NCI-H2171 treated with DMSO at 0.1 percent for 48 hours (cell line): ENCODE measurements at places on chromosomes 11 and 22.

DNA sequence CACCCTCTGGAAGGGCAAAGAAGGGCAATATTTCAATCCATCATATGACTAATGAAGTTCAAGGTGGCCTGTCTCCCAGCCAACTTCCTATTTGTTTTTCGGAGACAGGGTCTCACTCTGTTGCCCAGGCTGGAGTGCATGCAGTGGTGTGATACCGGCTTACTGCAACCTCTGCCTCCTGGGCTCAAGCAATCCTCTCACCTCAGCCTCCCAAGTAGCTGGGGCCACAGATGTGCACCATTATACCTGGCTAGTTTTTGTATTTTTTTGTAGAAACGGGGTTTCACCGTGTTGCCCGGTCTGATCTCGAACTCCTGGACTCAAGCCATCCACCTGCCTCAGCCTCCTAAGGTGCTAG lies 13.4 kb downstream of the ABTB2 start:
- DNase-seq = no peak

DNA sequence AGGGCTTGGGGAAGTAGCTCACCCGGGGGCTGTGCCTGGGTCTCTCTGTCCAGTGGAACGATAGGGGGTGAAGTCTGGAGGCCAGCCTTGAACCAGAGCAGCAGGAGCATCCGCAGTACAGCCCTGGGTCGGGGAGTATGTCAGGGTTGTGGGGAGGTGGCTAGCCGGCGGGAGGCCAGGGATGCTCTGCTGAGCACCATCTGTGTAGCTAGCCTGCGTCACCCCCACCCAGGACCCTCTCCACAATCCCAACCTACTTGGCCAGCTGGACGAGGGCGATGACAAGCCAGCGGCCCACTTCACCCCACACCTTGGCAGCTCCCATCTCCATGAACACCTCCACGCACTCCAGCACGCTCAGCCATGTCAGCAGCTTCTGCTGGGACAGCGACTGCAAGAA lies 2.2 kb downstream of the PEX16 start:
- DNase-seq = no peak

DNA sequence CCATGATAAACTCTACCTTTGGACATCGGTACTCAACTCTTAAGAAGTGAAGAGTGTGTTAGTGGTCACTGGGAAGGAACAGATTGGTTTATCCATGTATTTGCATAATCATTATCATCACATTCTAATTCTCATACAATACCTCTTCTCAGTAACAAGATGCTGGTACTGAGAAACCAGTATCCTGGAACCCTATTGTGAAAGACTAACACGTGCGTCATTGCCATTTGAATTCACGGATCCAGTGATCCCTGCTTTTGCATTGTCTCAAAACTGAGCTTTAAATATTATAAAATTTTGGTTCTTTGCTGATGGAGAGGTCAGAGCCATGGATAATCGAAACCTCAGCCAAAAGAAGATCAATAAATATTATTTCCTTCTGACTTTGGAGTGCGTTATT lies 35.2 kb downstream of the KIRREL3 start:
- no peak for DNase-seq

- no peak for DNase-seq
Measured at GRCh38 chr11:96303064-96303463, 39.9 kb downstream of the MAML2 start.

- no peak for DNase-seq
Measured at GRCh38 chr11:102589047-102589459, 36.1 kb downstream of the MMP20 start.

DNA sequence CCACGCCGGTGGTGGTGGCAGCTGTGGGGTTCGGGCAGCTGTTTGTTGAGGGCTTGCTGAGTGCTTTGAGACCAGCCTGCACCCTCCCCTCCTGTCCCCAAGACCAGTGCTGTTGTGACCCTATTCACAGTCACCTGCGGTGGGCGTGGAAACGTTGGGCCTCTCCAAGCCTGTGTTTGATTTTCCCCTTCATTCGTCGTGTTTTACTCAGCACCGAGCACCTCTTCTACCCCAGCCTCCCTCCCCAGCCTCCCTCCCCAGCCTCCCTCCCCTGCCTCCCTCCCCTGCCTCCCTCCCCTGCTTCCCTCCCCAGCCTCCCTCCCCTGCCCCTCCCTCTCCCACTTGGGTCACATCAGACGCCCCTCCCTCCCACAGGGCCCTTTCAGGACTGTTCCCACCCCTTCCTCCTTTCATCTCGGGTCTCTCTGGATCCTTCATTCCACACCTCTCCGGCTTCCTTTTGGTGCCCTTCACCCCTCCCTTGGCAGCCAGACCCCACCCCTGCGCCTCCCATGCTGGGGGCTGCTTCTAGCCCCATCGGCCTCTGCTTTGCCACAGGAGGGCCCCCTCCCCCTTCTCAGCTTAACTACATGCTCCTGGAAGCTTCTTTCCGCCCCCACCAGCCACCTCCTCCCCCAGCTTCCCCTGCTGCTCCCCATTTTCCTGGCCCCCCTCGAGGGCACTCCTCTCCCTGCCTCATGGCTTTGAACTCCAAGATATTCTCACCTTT lies 14.8 kb downstream of the FRMD8 start:
- no peak for DNase-seq

- DNase-seq = no peak
Measured at GRCh38 chr11:17876827-17877226, 136.0 kb downstream of the SERGEF start.

GRCh38 chr11:95985174-95985808 lies 61.4 kb upstream of the MTMR2 start:
- no peak for DNase-seq

GRCh38 chr11:68340784-68341556 lies 28.6 kb downstream of the LRP5 start:
- DNase-seq = no peak

DNA sequence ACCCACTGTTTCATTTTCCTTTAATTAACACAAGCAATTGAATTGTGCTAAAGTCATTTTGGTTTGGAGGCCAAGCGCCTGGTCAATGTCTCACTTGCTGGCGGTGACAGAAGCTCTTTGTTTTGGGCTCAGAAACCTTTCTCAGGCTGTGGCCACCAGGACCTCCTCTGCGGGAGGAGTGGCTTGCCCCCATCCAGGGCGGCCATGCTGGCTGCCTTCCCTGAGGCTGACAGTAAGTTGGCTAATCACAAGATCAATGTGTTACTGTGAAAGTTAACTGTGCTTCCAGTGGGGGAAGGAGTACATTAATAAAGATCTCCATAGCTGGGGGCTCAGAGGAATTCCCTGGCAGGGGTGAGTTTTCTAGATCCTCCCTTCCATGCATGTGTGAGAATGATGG lies 1074.5 kb downstream of the NTM start:
- DNase-seq = no peak

- no peak for DNase-seq
Measured at GRCh38 chr11:15471895-15472799, 357.4 kb downstream of the INSC start.

GRCh38 chr11:12090761-12091258 lies 19.6 kb upstream of the MICAL2 start:
- no peak for DNase-seq

DNA sequence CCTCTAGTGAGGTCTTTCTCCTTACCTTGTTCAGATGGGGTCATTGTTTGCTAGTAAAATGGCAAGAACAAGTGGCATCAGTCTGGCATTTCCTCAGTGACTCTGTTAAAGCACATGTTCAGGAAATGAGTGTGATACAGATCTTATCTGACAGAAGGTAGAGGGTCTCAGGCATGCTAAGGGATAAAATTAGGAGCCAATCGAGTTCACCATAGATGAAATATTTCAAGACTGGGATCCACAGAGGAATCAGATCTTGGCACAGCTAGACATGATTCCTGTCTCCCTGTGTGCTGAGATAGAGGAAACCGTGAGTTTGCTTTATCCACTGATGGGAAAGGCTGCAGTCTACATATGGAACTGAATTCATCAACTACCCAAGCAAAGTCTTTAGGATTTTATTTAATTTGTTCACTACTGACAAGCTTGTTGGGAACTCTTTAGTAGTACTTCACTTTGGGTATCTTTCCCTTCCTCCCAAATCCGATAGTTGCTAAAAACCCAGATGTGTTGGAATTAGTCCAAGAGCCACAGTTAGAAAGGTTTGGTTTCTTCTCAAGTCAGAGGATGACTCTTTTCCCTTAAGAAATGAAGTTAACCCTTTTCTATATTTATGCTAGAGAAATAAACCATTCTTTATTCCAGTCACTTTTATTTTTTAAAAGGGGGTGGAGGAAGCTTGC lies 18.4 kb downstream of the FAM118B start:
- no peak for DNase-seq

DNA sequence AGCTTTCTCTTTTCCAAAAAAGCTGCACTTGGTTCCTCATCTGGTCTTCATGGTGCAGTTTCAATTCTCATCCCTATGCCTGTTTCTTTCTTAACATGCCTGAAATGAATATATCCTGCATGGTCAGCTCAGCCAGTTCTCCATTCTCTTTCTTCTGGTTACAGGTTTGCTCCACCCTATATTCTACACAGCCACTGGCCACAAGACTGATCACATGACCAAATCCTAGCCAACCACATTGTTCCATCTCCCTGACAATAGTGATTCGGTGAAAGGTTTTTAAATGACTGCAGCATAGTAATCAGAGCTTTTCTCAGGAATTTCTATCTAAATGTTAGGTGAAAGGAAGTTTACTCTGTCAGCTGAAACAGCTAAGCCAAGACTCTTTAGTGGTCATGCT lies 891.4 kb downstream of the METTL15 start:
- DNase-seq = no peak

GRCh38 chr22:31238057-31238456 lies 26.0 kb downstream of the LIMK2 start:
- no peak for DNase-seq

GRCh38 chr22:36294293-36294620 lies 41.3 kb downstream of the APOL1 start:
- DNase-seq = no peak

GRCh38 chr11:9396310-9396709 lies 11.9 kb downstream of the IPO7 start:
- no peak for DNase-seq

GRCh38 chr11:122646549-122647340 lies 8.8 kb upstream of the UBASH3B start:
- DNase-seq = no peak

GRCh38 chr22:37244114-37244921 lies at the start of gene RAC2:
Gene RAC2, minus strand, starts transcription at chr22:37244269. Its CDS starts 121 bp downstream, at chr22:37244148.
- peak; percentile 53 for DNase-seq

DNA sequence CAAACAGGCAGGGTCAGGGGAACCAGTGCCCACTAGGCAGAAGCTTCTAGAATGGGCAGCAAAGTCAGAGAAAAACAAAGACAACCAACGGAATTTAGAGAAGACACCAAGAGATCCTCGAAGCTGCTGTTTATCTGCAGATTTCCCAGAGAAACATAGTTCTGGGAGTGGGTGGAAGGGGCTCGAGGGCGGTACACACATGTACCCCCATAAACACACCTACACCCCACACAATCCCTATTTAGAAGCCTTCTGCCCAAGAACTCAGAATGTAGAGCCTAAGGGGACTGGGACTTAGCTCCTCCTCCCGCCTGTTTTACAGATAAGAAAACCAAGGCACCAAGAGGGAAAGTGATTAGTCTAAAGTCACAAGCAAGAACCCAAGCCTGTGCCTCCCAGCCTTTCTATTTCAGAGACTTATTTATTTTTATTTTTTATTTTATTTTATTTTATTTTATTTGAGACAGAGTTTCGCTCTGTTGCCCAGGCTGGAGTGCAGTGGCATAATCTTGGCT lies 6.4 kb downstream of the NPTXR start:
- no peak for DNase-seq

DNA sequence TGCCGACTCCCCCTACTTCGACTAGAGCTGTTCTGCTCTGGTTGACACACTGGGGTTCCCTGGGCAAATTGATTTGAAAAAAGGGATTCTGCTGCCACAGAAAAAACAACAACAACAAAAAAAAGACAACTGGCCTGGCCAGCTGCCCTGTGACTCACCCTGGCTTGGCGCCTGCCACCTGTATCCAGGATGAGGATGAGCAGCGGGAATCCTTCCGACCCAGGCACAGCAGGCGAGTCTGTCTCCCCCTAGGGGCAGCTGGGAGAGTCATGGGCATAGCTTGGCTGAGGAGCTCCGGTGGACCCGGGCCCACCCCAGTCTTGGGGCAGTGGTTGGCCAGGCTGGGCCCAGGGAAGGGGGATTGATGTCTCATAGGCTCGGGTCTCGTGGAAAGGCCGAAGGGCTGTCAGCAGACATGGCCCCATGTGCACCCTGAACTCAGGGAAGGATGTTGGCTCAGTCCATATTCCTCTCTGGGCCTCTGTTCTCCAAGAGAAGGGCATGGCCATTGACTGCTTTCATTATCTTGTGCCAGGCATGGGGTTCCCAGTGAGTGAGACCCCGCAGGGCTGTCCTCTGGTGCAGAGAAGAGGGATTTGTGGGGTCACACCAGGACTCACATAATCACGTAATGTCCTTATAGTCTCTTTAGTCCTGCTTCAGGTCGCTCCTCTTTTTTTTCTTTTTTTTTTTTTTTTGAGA lies 10.4 kb upstream of the SUN2 start:
- DNase-seq = peak; percentile 71

DNA sequence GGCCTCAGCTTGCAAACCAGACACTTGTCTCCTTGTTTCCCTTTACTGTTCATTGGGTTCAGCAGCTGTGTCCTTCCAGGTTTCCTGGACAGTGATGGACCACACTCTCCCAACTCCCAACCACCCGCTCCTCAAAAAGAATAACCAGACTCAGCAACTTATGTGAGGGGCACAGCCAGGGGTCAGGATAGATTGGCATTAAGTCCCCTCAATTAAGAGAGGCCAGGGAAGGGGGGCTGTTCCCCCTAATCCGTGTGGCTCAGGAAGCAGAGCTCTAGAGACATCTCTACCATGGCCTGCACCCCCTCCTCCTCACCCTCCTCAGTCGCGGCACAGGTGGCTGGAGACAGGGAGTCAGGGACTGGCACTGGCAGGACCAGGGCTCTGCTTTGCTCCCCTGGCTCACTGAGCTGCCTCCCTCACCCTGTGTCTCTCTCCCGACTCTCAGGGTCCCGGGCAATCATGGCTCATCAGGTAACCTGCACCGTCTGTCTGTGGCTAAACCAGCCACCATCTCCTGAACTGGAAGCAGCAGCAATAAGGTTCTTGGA lies 111.7 kb downstream of the ZNF280B start:
- no peak for DNase-seq

DNA sequence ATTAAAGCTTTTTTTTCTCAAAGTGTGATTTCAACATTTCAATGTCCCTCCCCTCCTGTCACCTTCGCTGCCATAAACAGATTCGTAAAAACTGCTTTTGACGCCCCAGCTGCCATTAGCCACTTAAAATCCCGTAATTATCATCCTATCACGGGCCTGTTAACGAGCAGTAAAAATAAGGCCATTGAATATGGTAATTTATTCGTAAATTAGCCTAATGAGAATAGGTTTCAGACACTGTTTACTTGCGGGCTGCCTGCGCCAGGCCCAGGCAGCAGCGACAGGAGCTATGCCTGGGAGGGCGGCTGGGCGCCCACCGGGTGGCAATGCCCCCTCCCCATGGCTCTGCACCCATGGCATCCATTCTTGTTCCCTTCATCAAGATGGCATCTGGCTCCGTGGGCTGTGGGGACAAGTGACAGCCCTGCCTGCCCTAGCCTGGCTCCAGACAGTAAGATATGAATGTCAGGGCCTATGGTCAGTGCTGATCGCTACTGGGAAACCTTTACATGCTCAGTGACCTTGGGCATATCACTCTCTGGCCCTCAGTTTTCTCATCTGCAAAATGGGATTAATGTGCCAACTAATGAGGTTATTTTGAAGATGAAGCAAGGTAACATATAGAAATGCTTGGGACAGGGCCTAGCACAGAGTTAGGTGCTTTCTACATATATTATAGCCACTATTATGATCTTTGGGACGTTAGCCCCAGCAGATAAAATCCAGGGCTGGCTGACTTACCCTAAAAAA lies 500.8 kb downstream of the MN1 start:
- no peak for DNase-seq

- DNase-seq = peak; percentile 48
Measured at GRCh38 chr22:39997939-39998726, 3.4 kb downstream of the FAM83F start.
